ENCODE measurements at places on chromosomes 13 and 19.

DNA sequence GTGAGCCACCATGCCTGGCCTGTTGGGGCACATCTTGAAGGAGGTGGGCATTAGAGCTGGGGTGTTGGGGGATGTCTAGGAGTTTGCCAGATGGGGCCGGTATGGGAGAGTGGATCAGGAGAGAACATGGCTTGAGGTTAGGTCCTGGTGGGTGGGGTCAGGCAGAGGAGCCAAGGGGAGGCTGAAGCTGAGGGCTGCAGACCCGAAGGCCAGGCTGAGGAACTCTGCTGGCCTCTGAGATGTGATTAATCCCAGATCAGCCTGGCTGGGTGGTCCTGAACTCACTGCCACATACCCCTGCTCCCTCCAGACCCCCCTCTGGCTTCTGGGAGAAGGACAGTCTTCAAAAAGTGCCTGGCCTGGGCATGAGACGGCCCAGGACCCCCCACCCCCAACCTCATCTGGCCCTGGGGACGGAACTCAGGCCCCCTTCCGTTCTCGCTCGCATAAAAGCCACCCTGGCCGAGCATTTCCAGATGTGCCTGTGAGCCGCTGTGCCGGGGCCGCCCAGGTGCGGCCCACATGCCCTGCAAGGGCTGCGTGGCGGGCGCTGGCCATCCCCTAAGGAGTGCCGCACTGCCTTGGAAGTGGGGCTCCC lies 2.7 kb downstream of the FSTL3 start:
- no peak for DNase-seq

- DNase-seq: no peak
These were observed 169.9 kb downstream of the VWA8 start for GRCh38 chr13:41791056-41791455.

- no peak for DNase-seq
These were observed 229.6 kb upstream of the STARD13 start for GRCh38 chr13:33515146-33515545.

GRCh38 chr13:33722216-33722915 lies 95.6 kb upstream of the RFC3 start:
- DNase-seq: no peak

DNA sequence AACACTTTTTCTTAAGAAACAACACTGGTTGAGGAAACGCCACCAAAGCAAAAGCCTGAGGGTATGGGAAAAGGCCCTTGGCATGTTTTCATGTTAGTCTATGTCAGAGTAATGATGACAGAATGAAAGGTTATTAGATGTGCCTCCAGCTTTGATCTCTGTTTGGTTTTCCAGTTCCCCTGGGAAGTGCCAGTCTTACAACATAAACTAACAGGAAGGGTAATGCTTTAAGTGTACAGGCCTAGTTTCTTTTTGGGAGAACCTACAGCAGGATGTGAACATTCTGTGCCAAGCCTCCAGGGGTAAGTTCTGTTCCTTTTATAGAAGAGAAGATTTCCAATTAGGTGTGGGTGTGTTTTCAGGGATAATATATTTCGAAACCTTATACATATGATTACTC lies 121.7 kb downstream of the FNDC3A start:
- DNase-seq: no peak

DNA sequence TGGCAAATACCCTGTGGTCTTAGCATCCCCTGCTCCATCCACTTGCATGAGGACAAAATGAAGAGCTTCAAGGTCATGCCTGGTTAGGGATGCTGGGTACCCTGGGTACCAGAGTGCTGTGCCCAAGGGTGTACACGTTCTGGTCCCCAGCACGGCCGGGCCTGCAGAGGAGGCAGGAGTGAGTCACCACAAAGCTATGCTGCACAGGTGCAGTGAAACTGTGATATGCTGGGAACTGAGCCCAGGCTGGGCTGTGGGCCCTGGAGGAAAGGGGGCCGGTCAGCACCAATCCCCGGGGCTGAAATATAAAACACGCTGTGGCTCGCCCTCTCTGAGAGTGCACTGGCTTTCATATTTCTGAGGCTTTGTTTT lies 95.1 kb downstream of the TSHZ3 start:
- DNase-seq: no peak

DNA sequence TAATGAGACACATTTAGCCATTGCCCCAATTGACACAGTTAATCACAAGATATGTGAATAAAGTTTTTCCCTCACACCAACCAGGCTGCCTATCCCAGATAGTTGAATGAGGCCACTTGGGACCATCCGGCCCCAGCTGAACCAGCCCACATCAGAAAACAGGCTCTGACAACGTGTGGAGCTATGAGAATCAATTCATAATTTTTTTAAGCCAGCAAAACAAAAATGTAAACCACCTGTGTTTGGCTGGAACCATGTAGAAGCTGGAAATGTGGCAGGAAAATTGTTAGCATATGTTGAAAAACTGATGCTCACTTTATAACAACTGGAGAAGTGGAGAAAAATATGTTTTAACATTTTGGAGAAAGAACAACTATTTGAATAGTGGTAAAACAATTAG lies 1161.3 kb downstream of the SLITRK1 start:
- DNase-seq: no peak

- no peak for DNase-seq
These were observed 72.7 kb downstream of the KATNAL1 start for GRCh38 chr13:30234619-30235162.

GRCh38 chr19:12783849-12784393 lies 7.4 kb upstream of the JUNB start:
- DNase-seq: peak; percentile 84

DNA sequence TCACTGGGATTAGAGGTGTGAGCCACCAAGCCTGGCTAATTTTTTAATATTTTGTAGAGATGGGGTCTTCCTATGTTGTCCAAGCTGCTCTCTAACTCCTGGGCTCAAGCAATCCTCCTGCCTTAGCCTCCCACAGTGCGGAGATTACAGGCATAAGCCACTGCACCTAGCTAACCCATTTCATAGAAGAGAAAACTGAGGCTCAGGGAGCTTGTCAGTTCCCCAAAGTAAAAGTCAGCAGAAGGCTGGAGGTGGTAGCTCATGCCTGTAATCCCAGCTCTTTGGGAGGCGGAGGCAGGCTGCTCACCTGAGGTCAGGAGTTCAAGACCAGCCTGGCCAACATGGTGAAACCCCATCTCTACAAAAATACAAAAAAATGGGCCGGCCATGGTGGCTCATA lies 8.8 kb upstream of the HOMER3 start:
- DNase-seq: no peak

DNA sequence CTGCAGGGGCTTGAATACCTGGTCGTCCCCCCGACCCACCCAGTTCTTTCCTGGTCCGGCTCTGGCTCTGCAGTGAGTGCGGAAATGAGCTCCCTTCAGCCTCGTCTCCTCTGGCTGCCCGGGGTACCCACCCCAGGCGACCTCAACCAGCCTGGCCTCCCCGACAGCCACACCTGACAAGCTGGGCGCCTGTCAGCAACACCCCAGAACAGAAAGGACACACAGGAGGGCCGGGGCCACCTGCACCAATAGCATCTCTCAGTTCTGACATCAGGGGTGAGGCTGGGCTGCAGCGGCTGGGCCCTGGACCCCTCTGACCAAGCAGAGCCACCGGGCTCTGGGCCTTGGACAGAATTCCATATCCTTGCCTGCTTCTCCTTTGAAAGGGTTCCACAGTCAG lies 19.7 kb downstream of the SUGP1 start:
- no peak for DNase-seq

DNA sequence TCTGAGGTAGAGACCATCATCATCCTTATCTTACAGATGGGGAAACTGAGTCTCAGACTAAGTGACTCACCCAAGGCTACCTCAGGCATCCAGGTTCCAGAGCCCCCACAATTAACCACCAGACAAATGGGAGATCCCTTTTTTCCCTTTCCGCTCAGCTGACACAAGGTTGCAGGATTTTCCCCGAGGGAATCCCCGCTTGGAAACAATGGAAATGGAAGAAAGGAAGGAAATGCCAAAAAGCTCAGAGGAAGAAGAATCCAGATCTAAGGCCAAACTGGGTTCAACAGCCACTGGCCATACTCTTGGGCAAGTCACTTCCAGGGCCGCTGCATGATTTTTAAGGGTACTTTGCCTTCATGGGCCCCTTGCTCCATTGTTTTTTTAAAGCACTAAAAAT lies 1.6 kb downstream of the ZNF71 start:
- no peak for DNase-seq

DNA sequence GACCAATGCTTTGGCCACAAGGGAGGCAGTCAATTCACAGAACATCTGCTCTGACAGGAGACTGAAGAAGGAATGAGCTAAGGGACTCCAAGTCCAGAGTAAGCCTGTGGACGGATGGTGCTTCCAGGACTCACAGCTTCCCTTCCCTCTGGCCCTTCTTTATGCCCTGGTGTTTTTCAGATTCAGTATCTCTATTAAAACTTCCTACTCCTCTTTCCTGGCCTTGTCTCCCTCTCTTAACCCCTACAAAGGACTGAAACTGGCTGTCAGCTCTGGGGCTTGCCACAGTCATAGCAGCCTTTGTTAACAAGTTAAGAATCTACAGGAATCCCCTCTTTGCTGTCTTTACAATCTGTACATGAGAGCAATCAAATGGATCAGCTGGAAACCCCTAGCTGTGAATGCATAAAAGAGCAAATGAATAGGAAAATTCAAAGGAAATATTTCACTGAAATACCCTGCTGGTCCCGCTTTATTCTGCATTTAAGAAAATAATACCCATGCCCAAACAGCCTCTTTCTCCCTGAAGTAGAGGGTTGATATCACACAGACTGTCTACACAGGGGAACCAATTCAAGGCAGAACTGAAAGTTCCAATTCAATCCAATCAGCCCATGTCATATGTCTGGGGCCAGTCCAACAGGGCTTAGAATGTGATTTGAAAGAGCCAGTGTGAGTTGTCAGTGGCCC lies 192.3 kb downstream of the MZT1 start:
- DNase-seq: no peak

DNA sequence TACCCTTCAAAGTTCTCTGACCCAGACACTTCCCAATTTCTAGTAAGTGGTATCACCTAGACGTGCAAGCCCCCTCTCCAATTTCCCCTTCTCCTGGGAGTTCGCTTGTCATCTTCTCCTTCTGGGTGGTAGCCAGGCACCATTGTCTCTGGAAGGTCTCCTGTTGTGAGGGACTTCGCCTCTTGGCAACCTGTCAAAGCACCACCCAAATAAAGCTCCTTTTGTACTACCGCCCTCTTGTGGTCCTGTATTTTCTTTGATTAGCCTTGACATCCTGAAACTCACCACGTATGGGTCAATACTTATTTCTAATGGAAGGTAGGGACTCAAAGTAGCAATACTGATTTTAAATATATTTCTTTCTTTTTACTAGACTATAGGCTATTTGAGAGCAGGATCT lies 8.2 kb downstream of the GPC5 start:
- no peak for DNase-seq

DNA sequence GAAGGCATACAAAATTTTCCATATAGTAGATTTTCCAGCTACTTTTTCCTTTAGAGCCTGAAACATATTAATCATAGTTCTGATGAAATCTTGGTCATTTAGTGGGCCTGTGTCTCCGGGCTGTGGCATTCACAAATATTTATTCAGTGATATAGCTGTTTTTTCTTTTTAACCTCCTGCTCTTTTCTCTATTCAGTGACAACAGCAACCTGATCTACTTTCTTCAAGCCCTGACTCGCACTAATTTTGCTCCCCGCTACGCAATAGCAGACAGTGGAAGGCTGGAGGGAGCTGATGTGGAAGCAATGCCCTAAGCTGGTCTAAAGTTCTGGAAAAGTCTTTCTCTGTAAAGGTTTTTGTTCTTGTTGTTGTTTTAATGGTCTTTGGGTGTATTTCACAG lies 289.7 kb downstream of the SLITRK6 start:
- no peak for DNase-seq

DNA sequence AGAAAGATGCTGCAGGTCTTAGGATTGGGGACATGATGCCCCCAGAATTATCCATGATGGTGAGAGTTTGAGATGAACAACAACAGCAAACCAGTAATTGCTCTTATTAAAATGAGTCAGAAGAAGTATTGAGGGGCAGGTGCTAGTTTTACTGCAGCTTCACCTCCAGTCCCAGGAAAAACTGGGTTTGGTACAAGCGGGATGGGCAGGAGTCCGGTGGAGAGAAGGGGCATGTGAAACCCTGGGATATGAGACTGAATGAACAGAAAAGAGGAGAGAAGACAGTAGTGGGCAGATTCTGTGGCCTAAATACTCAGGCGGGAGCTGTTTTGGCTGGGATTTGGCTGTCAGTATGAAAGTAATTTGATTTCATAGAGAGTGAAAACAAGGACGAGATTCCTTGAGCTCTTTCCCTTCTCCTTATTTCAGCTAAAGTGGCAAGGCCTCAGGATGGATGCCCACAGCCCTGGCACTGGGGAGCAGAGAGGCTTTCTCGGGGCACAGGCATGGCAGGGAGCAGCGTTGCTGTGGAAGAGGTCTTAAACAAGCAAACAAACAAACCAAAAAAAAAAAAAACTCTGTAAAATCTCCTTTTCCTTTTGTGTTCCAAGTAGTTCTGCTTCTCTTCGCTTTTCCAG lies 30.7 kb downstream of the NFIX start:
- peak; percentile 25 for DNase-seq

DNA sequence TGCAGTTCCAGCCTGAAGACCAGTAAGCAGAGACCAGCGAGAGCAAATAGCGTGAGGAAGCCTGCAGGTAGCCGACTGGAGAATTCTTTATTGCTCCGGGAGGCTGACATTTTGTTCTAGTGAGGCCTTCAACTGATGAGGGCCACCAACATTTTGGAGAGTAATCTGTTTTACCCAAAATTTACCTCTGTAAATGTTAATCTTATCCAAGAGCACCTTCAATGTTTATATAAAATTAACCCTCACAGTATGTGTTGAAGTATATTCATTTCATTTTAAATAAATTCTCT lies 546.4 kb upstream of the SLITRK5 start:
- no peak for DNase-seq

DNA sequence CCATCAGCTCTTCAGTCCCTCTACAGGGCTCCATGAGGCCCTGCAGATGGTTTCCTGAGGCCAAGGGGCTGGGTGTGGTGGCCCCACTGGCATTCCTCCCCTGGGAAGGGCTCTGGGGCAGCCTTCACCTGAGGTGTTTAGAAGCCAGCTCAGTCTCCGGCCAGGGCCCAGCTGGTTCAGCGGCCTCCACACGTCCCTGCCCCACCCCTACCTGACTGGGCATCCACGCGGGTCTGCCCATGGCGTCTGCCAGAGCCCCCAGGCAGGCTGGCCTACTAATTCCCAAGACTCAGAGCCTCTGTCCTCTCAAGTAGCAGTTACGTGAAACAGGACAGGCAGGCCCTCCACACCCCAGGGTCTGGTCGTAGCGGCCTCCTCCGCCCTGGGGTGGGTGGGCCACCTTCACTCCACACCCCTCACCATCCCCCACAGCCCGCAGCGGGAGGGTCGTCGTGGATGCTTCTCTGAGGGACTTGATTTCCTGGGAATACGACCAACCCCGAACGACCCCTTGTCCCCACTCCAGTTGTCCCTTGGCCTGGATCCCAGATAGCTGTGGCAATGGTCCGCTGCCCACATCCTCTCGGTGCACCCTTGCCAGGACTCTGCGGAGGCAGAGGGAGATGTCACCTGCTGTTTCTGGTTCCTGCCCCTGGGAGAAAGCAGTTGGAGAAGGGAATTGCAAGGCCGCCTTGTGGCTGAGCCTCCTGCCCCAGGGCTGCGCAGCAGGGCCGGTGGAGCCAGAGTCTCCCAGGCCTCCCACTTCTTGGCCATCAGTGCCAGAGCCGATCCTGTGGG lies 24.3 kb downstream of the CAPN12 start:
- no peak for DNase-seq
